ENCODE measurements at places on chromosomes 12 and 14.

- no peak for DNase-seq
Measured at GRCh38 chr14:104331871-104332605, 193.7 kb downstream of the KIF26A start.

DNA sequence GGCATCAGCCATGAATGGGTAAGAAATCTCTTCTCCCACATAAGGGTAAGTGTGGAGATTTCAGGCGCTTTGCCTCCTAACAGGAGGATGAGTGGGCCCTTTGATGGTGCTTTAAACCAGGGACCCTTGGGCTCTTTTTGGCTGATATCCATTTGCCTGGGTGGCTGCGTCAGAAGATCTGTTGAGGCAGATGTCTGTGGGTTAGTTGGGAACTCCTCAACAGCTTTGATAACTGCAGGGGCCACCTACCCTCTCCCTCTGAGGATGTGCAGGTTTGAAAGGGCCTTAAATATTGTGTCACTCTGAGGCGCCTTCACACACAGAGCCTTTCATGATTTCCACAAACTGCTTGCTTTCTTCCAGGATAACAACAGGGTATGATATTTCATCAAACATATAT, 210.7 kb downstream of the PPM1H start:
- no peak for DNase-seq

DNA sequence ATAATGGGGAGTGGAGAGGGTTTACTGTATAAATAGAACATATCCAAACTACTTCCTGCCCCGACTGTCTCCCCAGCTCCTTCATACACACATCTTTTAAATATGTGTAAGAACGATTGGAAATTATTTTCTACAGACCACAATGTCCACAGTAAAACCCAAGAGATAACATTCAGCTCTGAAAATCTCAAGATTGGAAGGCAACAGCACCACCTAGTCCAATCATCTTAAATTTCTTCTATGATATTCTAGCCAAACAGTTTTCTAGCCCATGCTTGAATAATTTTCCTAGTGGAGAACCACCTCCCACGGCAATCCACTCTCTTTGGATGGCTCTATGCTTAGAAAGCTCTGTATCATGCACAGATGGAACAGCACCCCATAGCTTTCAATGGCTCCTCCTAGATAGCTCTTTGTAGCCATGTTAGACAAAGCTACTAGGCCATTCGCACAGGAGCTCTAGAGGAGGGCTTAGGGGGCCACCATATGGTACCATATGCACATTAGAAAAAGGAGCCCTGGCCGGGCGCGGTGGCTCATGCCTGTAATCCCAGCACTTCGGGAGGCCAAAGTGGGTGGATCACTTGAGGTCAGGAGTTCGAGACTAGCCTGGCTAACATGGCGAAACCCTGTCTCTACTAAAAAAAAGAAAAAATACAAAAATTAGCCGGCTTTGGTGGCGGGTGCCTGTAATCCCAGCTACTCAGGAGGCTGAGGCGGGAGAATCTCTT, 18.1 kb downstream of the VDR start:
- no peak for DNase-seq

GRCh38 chr12:107328442-107329133, 235.2 kb upstream of the CRY1 start:
- no peak for DNase-seq

DNA sequence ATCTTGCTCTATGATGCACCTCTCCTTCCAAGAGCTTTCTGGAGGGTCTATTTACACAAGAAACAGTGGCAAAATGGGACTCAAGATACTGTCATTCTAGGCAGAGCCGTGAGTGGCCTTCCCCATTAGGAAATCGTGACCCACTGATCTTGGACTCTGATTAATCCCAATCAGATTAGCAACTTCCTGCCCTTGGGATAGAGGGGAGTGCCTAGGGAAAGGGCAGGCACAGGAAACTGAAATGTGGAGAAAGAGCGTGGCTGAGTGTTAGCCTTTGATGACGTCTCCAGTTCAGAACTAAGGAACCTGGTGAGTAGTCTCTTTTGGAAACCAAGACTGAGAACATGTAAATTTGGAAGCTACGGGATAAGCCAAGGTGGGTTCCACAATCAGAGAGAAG, 76.1 kb downstream of the NUAK1 start:
- no peak for DNase-seq

DNA sequence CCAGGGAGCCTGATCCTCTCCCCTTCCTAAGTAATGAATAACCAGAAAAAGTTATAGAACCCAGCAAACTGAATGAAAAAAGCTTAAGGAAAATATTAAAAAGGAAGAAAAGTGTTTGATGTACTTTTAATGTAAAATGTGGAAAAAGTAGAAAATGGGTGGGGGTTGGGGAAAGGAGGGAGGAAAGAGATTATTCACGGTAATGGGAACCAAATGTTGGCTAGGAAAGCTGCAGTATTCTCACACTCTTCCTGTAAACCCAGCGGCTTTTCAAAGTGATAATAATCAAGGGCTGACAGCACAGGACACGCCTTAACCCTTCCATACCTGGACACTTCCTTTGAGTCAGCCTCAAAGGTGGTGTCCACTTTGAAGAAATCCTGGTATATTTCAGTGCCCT, 139.2 kb downstream of the TGFB3 start:
- no peak for DNase-seq

GRCh38 chr14:102508774-102509745, 516 bp downstream of the ANKRD9 start:
- no peak for DNase-seq
